ENCODE measurements at places on chromosomes 1 and 21. TPM values are rescaled to one million over a fixed set of nuclear protein-coding genes. Genes with fewer than 3 reads are reported as not detected.

Gene GUCA2B
- not detected for polyA plus RNA-seq

Gene PITHD1
- 58.0 TPM for polyA plus RNA-seq

Gene TNFRSF1B
- 16.3 TPM for polyA plus RNA-seq

Gene PLOD1
- polyA plus RNA-seq: 135 TPM

Gene TRIM63
- polyA plus RNA-seq: not detected

Gene FAM167B
- 5.0 TPM for polyA plus RNA-seq

Gene RYR2
- polyA plus RNA-seq: 7.5 TPM

Gene ERG
- polyA plus RNA-seq: 41.7 TPM

Gene OR2M5
- not detected for polyA plus RNA-seq

GRCh38 chr1:31183927-31184554 is 55.6 kb downstream of the NKAIN1 start:
- DNase-seq: no peak
- no peak overlapping the region for H3K4me3 ChIP-seq
- no peaks in the 10 kb centered on the region for H3K36me3 ChIP-seq
- H3K4me1 ChIP-seq: peaks cover 4% of the 10 kb centered on the region
- H3K27ac ChIP-seq: no peak overlapping the region

DNA sequence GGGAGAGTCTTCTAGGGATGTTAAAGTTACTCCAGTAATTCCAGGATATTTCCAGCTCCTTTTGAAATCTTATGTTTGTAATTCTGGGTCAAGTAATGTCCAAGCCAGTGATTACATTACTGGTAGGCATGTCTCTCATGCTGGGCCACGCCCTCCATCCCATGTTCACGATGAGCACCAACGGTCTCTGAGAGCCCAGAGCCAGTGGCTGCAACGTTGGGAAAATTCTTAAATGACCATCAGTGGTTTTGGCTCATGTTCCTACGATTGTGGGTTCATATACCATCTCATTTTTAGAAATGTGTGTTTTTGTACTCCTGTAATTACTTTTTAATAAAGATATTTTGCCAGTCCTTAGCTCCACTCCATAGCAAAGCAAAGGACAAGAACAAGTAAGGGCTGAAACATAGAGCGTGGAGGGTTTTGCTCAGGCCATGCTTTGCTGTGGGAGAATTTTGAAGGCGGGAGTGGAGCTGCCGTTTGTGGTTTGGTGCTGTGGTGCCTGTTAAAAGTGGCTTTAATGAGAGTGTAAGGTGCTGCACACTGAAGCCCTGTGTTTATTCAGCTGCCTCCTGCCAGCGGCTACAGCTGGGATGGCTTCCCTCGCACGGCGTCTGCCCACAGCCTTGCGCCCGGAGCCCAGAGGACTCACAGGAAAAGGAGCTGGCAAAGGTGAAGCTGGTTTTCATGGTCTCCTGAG is 28.9 kb downstream of the VANGL1 start:
- no peak overlapping the region for H3K4me3 ChIP-seq
- H3K4me1 ChIP-seq: no peaks in the 10 kb centered on the region
- no peak overlapping the region for H3K27ac ChIP-seq
- no peaks in the 10 kb centered on the region for H3K27me3 ChIP-seq
- no peak for DNase-seq
- peaks cover 21% of the 10 kb centered on the region for H3K36me3 ChIP-seq

DNA sequence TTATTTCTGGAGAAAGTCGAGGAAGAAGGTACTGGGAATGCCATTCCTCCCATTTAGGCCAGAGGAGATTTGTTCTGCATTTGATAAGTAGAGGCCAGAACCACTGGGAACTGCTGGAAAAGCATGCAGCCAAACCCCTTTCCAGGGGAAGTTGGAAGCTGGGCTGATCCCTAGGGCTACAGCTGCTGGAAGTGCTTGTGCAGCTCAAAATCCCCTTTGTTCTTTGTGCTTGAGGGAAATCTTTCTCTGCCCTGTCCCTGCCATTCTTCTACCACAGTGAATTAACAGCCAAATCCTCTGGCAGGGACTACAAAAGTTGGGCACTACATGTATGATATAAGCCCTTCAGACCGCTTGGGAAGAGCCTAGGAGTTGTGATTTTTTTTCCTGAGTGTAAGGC is 734.1 kb downstream of the LRRIQ3 start:
- H3K27ac ChIP-seq: no peak overlapping the region
- no peaks in the 10 kb centered on the region for H3K4me1 ChIP-seq
- no peak overlapping the region for H3K4me3 ChIP-seq
- no peaks in the 10 kb centered on the region for H3K27me3 ChIP-seq

- peak overlapping the region; percentile 22 for H3K4me3 ChIP-seq
- no peaks in the 10 kb centered on the region for H3K36me3 ChIP-seq
- H3K27me3 ChIP-seq: no peaks in the 10 kb centered on the region
- H3K4me1 ChIP-seq: peaks cover 91% of the 10 kb centered on the region
Observed at GRCh38 chr1:207826557-207827487, 75.0 kb downstream of the CD46 start.

DNA sequence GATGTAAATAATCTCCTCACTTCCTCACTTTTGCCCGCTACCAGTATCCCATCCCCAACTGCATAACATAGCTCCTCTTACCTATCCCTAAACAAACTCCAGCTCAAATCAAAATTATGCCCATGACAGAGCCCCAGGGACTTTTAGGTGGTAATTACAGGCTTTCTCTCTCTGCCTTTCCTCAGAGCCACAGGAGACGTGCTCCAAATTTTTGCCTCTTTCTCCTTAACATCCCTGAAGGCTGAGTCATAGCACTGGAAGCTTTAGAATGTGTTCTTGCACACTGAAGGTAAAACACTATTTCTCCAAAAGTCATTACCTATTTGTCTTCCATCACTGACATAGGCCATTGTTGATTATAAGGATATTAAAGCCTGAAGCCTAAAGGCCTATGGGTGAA is 263.5 kb upstream of the PLD5 start:
- no peaks in the 10 kb centered on the region for H3K36me3 ChIP-seq
- no peak overlapping the region for H3K4me3 ChIP-seq
- no peaks in the 10 kb centered on the region for H3K27me3 ChIP-seq
- H3K4me1 ChIP-seq: no peaks in the 10 kb centered on the region
- no peak overlapping the region for H3K27ac ChIP-seq

DNA sequence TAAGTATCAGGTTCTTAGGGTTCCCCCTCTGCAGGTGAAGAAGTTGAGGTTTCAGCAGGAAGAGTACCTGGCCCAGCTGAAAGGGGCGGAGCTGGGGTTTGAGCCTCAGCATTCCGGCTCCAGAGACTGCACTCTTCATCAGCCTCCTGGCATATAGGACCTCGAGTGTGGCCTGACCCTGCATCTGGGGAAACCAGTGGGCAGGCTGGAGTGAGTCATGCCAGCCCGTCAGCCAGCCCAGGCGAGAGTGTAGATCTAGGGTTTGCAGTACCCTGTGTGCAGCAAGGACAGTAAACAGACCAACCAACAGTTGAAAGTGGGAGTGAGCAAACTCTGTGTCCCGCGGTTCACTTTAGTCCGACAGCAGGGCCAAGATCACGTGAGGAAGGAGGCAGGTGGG is 14.1 kb downstream of the MFSD2A start:
- H3K4me1 ChIP-seq: peaks cover 45% of the 10 kb centered on the region
- no peaks in the 10 kb centered on the region for H3K27me3 ChIP-seq
- H3K36me3 ChIP-seq: peaks cover 56% of the 10 kb centered on the region
- peak overlapping the region; percentile 45 for H3K27ac ChIP-seq

DNA sequence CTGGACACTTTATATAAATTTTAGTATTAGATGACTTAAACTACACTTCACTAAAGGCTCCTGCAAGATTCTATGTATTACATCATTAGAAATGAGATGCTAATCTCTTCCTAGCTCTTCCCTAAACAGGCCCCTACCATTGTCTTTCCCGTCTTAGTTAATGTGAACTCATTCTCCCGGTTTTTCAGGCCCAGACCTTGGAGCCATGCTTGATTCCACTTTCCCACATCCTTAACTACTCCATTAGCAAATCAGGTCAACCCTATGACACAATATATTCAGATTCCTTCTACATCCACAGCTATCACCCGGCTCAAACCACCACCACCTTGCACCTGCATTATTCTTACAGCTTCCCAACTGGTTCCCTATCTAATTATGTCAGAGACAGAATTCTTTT is 73.3 kb downstream of the NVL start:
- no peaks in the 10 kb centered on the region for H3K27me3 ChIP-seq
- no peak overlapping the region for H3K4me3 ChIP-seq
- H3K4me1 ChIP-seq: no peaks in the 10 kb centered on the region
- H3K36me3 ChIP-seq: no peaks in the 10 kb centered on the region

GRCh38 chr21:41777951-41778815 is 11.3 kb upstream of the RIPK4 start:
- H3K27me3 ChIP-seq: peaks cover 83% of the 10 kb centered on the region
- DNase-seq: peak; percentile 89
- H3K27ac ChIP-seq: no peak overlapping the region
- H3K4me3 ChIP-seq: no peak overlapping the region

- H3K36me3 ChIP-seq: no peaks in the 10 kb centered on the region
- no peak overlapping the region for H3K27ac ChIP-seq
- no peak for DNase-seq
- no peak overlapping the region for H3K4me3 ChIP-seq
Observed at GRCh38 chr1:38344716-38345115, 298.1 kb upstream of the POU3F1 start.

- no peak overlapping the region for H3K27ac ChIP-seq
- no peak overlapping the region for H3K4me3 ChIP-seq
- DNase-seq: no peak
- H3K36me3 ChIP-seq: no peaks in the 10 kb centered on the region
Observed at GRCh38 chr1:228362141-228362883, 44.3 kb downstream of the TRIM11 start.

- no peaks in the 10 kb centered on the region for H3K4me1 ChIP-seq
- no peak overlapping the region for H3K27ac ChIP-seq
- H3K27me3 ChIP-seq: no peaks in the 10 kb centered on the region
- H3K4me3 ChIP-seq: no peak overlapping the region
- no peaks in the 10 kb centered on the region for H3K36me3 ChIP-seq
Observed at GRCh38 chr1:236489710-236490377, 33.9 kb upstream of the LGALS8 start.

GRCh38 chr1:119898530-119898929 is 2.2 kb upstream of the ADAM30 start:
- no peaks in the 10 kb centered on the region for H3K4me1 ChIP-seq
- H3K4me3 ChIP-seq: no peak overlapping the region
- no peak overlapping the region for H3K27ac ChIP-seq
- DNase-seq: no peak
- no peaks in the 10 kb centered on the region for H3K36me3 ChIP-seq

- H3K27ac ChIP-seq: no peak overlapping the region
- DNase-seq: no peak
- no peaks in the 10 kb centered on the region for H3K36me3 ChIP-seq
- no peaks in the 10 kb centered on the region for H3K27me3 ChIP-seq
Observed at GRCh38 chr1:67485046-67485811, 55.0 kb upstream of the SERBP1 start.

- DNase-seq: no peak
- H3K27me3 ChIP-seq: peaks cover 8% of the 10 kb centered on the region
- no peak overlapping the region for H3K4me3 ChIP-seq
- no peaks in the 10 kb centered on the region for H3K4me1 ChIP-seq
Observed at GRCh38 chr1:50132347-50132894, 23.7 kb downstream of the ELAVL4 start.

GRCh38 chr1:210938416-210938925 is 195.5 kb downstream of the KCNH1 start:
- H3K4me1 ChIP-seq: no peaks in the 10 kb centered on the region
- H3K36me3 ChIP-seq: no peaks in the 10 kb centered on the region
- no peak overlapping the region for H3K27ac ChIP-seq
- H3K27me3 ChIP-seq: no peaks in the 10 kb centered on the region
- no peak for DNase-seq
- no peak overlapping the region for H3K4me3 ChIP-seq

- no peaks in the 10 kb centered on the region for H3K4me1 ChIP-seq
- H3K27ac ChIP-seq: no peak overlapping the region
- H3K27me3 ChIP-seq: no peaks in the 10 kb centered on the region
- no peak overlapping the region for H3K4me3 ChIP-seq
- no peaks in the 10 kb centered on the region for H3K36me3 ChIP-seq
Observed at GRCh38 chr1:203598752-203599151, 27.9 kb upstream of the ATP2B4 start.

DNA sequence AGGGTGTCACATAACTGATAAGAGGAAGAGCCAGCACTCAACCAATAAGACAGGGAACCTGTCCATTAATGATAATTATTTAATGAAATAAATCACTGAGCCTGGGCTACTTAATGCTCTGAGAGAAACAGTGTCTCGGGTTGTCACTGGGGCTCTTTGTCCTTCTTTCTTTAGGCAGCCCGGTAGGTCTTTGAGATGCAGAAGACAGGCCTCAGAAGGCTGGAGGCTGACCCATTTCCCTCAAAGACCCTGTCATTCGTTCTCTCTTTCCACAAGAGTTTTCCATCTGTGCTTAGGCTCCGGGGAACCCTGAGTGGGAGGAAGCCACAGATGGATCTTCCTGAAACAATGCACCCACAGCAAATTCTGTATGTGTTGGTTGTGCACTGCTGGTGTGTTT is 68.2 kb downstream of the BRINP2 start:
- no peak overlapping the region for H3K27ac ChIP-seq
- no peaks in the 10 kb centered on the region for H3K36me3 ChIP-seq
- H3K4me3 ChIP-seq: no peak overlapping the region
- no peaks in the 10 kb centered on the region for H3K27me3 ChIP-seq
- no peaks in the 10 kb centered on the region for H3K4me1 ChIP-seq

GRCh38 chr21:36388096-36388495 is 2.9 kb downstream of the CHAF1B start:
- DNase-seq: no peak
- no peaks in the 10 kb centered on the region for H3K36me3 ChIP-seq
- no peak overlapping the region for H3K4me3 ChIP-seq
- H3K27ac ChIP-seq: no peak overlapping the region

DNA sequence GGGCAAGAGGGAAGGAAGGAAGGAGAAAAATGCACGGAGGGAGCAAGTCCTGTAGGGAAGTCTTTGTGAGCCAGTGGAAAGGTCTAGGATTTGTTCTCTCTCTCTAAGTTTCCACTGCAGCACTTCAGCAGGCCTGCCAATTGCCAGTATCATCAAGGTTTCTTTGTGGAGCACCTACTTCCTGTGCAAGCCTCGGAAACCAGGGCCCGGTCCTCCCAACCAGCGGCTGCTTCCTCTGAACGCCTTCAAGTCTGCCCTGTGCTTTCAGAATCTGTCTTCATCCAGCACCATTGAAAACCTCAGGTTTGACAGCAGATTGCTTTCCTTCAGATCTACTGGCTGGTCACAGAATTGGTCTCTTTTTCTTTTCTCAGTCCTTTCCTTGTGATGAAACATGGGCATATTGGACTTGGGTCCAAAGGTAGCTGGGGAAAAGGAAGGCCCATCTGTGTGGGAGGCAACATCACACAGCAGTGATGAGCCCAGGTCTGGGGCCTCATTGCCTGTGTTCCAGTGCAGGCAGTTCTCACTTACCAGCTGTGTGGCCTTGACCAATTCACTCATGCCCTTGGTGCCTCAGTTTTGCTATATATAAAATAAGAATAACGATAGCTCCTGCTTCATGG is 144.5 kb downstream of the SEC16B start:
- DNase-seq: no peak
- H3K27me3 ChIP-seq: no peaks in the 10 kb centered on the region
- no peak overlapping the region for H3K4me3 ChIP-seq

DNA sequence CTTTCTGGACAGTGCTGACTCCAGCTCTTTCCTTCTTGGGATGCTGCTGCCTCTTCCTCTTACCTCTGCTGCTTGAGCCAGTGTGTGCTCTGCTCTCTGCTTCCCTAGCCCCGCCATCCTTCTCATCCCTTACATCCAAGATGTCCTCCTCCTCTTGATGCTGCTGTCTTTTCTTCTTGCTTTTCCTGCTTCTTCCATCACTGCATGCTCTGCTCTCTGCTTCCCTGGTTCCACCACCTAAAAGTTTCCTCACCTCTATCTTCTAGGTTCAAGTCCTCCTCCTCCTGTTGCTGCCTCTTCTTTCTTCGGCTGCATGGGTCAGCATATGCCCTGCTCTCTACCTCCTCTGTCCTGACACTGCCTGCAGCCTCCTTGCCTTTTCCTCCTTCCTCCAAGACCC is 3.4 kb downstream of the NAXE start:
- no peaks in the 10 kb centered on the region for H3K36me3 ChIP-seq
- H3K4me3 ChIP-seq: no peak overlapping the region
- no peaks in the 10 kb centered on the region for H3K27me3 ChIP-seq

Measured in left lung (tissue), 14 donors.